ENCODE measurements at places on chromosomes 2 and 18.

GRCh38 chr2:169716938-169717690 is 16.5 kb upstream of the KLHL23 start:
- DNase-seq = peak; percentile 32

DNA sequence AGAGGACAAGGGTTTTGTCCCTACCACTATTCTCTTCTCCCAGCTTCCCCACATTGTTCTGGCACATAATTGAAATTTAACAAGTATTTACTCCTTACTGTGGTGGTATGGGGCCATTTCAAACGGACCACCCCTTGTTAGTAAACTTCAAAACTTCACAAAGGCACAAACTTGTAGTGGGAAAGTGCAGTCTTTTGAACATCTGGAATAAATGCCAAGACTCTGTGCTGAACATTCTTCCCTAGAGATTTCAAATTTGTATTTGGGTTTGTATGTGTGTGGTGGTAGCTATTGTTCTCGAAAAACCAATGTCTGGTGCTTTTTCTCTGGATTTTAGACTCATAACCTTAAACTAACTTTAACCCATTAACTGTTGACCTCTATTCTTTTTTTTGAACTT is 151.6 kb downstream of the NRP2 start:
- no peak for DNase-seq

DNA sequence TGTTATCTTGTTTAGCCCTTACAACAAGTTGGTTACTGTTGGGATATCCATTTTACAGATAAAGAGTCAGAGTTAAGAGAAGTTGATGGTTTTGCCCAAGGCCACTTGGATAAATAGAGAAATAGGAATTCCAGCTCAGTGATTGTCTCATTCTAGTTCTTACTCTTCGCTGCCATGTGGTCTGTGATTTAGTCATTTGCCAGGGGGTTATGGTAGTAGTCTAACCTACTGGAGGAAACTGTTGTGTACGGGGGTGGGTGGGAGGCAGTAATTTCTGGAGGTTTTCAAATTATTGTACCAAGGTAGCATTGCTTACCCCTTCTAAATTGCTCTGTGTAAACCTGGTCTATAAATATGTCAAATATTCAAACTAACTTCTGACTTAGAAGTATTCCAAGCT is 110.4 kb downstream of the MAP2 start:
- DNase-seq = no peak

- DNase-seq = no peak
Observed at GRCh38 chr2:188450732-188451483, 159.2 kb downstream of the GULP1 start.

DNA sequence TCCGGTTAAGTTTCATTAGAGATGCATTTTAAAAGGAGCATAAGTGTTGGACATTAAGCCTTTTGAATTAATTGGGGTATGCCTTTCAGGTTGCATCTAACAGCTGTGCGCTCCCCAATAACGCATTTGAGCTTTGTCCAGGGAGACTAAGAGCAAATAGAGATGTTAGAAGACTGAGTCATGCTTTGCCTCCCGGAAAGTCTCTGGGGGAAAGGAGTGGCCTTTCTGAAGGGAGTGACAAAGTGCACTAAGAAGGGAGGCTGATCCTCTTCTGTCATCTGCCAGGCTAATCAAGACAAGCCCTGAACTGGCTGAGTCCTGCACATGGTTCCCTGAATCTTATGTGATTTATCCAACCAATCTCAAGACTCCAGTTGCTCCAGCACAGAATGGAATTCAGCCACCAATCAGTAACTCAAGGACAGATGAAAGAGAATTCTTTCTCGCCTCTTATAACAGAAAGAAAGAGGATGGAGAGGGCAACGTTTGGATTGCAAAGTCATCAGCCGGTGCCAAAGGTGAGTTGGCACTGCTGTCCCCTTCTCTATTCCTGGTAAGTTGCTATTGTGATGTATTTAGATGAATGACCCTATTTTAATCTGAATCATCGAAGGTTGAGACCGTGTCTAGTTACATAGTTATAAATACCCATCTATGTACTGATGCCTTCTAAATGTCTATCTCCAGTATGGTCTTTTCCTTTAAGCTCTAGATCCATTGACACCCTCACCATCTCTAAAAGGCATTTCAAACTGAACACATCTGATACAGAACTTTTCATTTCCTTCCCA is 12.1 kb downstream of the TTL start:
- DNase-seq = no peak

DNA sequence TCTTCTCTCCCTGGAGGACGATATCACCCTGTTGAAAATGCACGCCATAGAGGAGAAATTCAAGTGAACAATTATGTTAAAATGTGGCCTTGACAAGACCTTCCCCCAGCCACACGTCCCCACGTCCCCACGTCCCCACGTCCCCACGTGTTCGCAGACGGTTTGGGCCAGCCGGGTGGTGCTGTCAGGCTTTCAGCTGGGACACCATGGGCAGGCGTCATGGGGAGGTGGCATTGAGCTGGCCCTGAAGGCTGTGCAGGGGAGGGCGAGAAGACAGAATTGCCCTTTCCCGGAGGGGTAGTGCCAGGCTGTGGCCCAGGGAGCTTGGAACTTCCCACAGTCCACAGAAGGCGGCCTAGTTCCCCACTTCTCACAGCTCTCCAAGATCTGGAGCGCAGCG is 240.7 kb upstream of the RAB6C start:
- no peak for DNase-seq

GRCh38 chr2:213015387-213016165 is 135.8 kb downstream of the IKZF2 start:
- DNase-seq = no peak

GRCh38 chr2:1394709-1395408 is 18.4 kb upstream of the TPO start:
- no peak for DNase-seq

GRCh38 chr2:66575625-66576310 is 140.8 kb downstream of the MEIS1 start:
- DNase-seq = no peak
